ENCODE measurements at places on chromosomes 1 and 21.

- no peak for DNase-seq
Observed at GRCh38 chr1:27399251-27400025, 7.0 kb downstream of the GPR3 start.

GRCh38 chr1:8374812-8375211 is 56.9 kb downstream of the SLC45A1 start:
- DNase-seq = no peak

DNA sequence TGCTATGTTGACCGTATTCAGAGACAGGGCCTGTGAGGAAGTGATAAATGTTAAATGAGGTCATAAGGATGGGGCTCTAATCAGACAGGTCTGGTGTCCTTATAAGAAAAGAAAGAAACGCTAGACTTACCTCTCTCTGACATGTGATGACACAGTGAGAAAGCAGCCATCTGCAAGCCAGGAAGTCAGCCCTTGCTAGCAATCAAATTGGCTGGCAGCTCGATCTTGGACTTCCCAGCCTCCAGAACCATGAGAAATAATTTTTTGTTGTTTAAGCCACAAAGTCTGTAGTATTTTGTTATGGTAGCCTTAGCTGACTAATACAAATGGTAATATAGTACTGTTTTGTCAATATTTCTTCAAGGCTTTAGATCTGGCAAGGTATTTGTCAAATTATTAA is 25.1 kb upstream of the AGL start:
- DNase-seq = no peak

DNA sequence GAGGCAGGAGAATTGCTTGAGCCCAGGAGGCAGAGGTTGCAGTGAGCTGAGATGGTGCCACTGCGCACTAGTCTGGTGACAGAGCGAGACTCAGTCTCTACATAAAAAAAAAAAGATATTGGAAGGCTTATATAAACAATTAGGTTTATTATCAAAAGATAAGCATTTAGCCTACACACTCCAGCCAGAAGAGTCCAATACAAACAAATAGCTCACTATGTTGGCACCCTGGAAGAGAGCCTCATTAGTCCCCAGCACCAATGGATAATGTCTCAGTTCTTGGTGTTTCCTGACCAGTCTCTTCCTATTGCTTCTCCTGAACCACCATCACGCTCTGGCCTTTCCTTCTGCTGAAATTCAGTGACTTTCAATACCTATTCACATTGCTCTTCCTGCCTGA is 48.6 kb upstream of the ATP1A1 start:
- no peak for DNase-seq

DNA sequence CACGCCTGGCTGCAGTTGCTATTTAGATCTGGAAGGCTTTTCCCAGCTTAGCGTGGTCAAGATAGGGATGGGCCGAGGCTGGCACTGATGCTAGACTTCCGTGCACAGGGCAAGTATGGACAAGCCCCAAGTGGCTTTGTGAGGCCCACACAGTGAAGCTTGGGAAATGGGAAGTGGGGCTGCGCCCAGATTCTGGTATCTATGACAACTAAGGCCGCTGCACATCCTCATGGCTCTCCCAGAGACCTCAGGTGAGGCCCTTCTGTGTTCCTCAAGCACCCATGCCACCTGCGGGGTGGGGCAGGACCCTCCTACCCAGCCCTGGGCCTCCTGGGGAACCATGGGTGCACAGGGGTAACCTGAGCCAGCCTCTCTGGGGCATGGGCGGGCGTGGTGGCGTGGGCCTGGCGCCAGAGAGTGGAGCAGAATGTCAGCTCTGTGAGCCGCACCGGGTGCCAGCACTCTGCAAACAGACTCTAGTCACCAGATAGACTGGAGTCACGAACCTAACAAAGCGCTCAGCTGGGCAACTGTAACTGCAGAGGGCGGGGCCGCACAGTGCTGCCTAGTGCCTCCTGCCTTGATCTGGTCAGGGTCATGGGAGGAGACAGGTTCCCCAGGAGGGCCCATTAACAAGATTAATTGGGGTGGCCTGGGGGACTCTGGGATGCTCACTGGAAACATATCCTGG is 46.4 kb downstream of the ELF3 start:
- no peak for DNase-seq

GRCh38 chr1:30521261-30521865 is 202.0 kb downstream of the MATN1 start:
- DNase-seq = no peak

Measured in DMS 273 treated with DMSO at 0.1 percent for 48 hours (cell line).